ENCODE measurements at places on chromosomes 3 and 15. TPM values are rescaled to one million over a fixed set of nuclear protein-coding genes. Genes with fewer than 3 reads are reported as not detected.

GRCh38 chr3:183975981-183976662 is 41.6 kb downstream of the ABCC5 start:
- peak; percentile 49 for DNase-seq

DNA sequence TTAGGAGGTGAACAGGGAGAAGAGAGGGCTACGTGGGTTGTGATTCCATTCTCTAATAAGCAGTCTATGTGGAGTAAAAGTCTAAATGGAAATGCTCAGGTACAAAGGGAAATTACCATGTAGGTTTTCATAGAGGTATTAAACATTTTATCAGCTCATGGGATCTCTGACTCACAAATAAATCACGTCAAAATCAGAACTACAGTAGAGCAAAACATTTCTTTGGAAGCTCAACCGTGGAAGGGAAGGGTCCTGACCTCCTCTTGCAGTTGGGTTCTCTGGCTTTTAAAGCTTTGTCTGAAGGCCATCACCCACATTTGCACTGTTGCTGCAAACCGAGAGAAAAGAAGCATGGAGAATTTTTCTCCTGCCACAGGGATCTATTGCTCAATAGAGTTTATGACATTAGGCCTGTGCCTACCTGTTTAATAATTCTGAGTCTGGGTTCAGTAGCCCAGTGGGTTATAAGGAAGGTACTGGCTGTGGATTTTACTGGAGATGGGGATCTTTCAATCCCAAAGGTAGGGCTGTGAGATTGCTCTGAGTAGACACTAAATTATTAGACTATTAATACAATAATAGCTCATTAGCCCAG is 24.2 kb upstream of the PGPEP1L start:
- peak; percentile 81 for DNase-seq

DNA sequence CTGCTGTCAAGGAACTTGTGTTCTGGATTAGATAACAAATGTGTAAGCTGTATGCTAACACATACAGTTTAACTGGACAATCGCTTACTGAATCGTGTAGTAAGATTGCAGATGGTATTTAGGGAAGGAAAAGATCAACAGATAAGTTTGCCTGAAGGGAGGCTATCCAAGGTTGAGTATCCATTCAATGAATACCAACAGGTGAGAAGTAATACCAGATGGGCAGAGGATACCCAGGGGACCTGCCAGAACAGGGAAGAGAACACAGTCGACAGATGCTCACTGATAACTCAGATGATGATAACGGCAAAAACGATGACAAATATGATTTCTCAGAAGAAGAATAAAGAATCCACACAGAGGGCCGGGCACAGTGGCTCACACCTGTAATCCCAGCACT is 3.2 kb upstream of the UACA start:
- DNase-seq = no peak

GRCh38 chr3:100438623-100438974 is 37.3 kb downstream of the LNP1 start:
- no peak for DNase-seq

GRCh38 chr15:69626095-69627066 is 173.8 kb downstream of the RPLP1 start:
- DNase-seq = no peak

GRCh38 chr3:51946796-51947195 is 4.6 kb downstream of the PARP3 start:
- no peak for DNase-seq

The CX3CR1 gene
- total RNA-seq = 0.02 TPM

The OR5H14 gene
- total RNA-seq = not detected

Data from M059J (cell line).